ENCODE measurements at places on chromosomes 13 and 19.

DNA sequence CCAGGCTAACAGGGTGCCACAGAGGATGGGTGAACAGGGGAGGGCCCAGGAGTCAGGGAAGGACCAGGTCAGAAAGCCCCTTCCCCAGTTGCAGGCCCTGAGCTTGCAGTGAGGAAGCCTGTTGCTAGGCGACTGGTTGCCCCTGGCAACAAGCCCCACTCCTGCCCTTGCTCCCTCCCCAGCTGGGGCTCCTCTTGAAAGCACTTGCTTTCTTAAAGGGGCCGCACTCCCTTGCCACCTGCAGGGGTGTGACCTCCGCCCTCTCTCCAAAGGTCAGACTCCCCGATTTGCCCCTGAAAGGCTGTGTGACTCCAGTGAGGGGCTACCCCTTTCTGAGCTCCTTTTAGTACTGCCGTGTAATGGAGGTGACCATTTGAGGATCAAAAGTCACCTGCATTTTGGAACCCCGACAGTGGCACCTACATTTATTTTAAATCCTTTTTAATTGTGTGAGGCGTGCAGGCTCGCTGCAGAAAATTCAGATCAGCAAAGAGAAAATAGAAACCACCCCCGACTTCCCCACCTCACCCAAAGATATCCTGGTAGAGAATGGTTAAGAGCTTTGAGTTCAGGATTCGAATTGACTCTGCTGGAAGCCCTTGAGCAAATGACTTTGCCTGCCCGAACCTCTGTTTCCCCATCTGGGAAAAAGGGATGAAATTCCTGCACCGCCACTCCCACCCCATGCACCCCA is 4.8 kb downstream of the FCHO1 start:
- DNase-seq: peak; percentile 22

- peak; percentile 38 for DNase-seq
These were observed 1.8 kb downstream of the APOC4 start for GRCh38 chr19:44943801-44944249.

- no peak for DNase-seq
These were observed 3.1 kb downstream of the DDA1 start for GRCh38 chr19:17312189-17313113.

DNA sequence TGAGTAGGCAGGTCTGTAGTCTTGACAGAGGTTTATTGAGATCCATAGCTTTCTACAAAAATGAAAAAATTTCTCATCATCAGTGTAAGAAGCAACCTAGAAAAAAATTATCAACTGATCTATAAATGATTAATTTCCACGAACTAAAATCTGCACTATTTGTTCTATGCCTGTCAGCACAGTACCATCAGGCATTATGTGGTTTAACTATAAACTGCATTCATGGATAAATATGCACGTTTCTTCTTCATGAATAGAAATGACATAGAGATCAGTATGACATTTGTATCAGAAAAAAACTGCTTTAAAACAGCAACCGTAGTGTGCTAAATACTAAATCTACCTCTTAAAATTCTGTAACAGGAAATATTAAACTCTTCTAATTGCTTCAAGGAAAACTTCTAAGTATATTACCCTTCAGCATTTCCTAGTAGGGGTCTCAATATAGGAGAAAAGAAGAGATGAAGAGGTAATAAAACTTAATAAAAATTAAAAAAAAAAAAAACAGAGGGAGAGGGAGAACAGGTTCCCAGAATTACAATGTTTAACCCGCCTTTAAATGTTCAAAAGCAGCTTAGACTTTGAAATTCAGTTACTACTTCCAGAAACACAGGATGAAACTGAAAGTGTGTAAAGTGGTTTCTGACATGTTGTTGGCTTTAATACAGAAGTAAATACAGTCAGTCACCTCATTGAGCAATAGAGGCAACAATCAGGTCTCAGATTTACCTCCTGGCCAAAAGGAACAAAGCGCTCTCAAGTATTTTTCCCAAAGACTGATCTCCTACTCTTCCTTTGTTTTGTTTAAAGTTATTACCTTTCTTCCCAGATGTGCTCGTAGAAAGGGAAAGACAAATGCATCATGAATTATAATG is 144.4 kb downstream of the DIAPH3 start:
- DNase-seq: no peak

DNA sequence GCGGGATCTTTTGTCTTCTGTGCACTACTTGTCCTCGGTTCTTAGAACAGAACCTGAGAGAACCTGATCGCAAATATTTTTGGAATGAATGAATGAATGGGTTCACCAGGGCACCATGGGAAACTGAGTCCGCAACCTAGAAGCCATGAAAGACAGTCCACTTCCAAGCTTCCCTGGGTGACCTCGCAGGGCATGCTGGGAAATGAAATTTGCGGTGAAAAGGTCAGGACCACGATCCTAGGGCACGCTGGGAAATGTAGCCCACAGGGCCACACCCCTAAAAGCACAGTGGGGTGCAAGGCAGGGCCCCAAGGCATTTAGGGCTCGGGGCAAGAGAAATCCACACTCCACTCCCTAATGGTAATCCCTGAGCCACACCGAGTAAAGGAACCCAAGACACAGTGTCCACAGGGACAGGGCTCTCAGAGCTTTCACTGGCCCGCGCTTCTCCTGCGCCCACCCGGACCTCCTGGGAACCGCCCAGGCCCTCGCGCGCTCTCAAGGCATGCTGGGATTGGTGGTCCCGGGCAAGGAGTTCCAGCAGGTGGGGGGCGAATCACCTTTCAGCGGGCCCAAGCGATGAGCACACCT is 1.1 kb upstream of the PPP1R12C start:
- no peak for DNase-seq

GRCh38 chr13:101384929-101385328 is 31.4 kb downstream of the NALCN start:
- DNase-seq: no peak

GRCh38 chr13:114071410-114071809 is 61.0 kb downstream of the RASA3 start:
- no peak for DNase-seq

- DNase-seq: no peak
These were observed 1352.2 kb upstream of the PRR20A start for GRCh38 chr13:55788548-55788947.

GRCh38 chr19:12884926-12885748 is 1.9 kb downstream of the KLF1 start:
- DNase-seq: peak; percentile 47

DNA sequence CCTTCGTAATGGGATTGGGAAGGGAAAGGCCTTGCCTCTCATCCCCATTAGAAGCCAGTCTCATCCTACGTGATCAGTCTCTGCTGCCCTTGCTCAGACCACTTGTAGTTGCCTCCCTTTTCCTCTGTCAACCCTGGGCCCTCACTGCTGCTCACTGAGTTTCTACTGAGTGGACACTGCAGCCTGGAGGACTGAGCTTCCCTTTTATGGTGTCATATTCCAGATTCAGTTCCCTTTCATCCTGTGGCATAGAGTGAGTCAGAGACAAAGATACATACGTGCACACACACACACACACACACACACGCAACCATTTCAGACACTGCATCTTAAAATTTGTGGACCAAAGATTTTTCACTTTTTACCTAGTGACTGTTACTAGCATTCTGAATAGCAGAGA is 56.6 kb downstream of the COG3 start:
- no peak for DNase-seq

- DNase-seq: no peak
These were observed 9.0 kb downstream of the ZNF302 start for GRCh38 chr19:34686455-34686854.

DNA sequence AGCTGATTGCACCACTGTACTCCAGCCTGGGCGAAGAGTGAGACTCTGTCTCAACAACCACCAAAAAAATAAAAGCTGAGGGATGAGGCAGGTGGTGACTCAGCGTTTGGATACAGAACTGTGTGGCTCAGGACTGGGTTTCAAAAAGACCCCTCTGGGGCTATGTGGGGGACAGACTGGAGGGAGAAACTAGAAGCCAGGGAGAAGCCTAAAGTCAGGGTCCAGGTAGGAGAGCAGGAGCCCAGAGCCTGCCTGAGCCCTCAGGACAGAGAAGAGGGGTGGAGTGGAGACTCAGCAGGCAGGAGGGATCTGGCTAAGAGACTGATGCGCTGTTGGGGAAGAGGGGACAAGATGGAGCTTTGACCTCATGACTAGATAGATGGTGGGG is 1.8 kb upstream of the CD37 start:
- DNase-seq: peak; percentile 9

GRCh38 chr13:25971459-25972145 is 80.2 kb downstream of the SHISA2 start:
- DNase-seq: no peak

All from GDM1 (cell line).